ENCODE measurements at places on chromosomes 1 and 21.

DNA sequence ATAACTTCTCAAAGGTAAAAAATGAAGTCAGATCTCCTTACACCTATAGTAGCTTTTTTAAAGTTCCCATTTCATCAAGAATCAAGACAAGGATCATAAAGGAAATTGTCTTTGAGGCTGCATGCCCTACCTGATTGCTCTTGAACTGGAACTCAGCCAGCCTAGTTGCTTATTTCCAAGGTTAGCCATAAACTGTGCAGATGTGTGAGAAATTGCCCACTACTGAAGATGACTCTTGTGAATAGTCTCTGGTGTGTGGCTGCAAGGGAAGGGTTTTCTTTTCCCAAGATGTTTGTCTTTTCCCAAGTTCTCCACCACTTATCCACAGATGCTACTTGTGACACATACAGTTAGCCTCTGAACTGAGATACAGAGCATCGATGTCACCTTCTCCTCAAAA is 81.7 kb upstream of the DUSP10 start:
- no peak for DNase-seq

DNA sequence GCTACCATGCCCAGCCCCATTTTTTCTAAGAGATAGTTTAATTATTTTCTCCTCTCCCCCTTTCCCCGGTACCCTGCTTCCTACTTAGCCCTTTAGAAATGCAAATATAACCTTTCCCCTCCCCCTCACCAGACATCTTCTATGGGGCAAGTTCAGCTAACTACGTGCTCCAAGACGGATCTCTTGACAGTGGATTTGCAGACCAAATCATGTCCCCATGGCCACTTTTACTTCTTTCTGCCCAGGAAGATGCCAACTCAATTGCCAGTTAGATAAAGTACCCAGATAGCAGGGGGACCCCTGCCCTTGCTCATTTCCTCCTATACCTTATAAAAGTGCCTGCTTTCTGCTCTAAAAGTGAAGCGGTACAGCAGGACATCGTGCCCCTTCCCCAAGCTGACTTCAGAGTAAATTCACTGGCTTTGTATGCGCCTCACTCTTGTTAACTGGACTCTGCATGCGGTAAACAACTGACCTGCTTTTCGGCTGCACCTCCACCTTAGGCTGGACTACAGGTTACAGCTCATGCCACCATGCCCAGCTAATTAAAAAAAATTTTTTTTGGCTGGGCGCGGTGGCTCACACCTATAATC is 7.4 kb downstream of the DNAJC11 start:
- DNase-seq = no peak

- DNase-seq = no peak
These were observed 61.5 kb downstream of the SIPA1L2 start for GRCh38 chr1:232568331-232568852.

DNA sequence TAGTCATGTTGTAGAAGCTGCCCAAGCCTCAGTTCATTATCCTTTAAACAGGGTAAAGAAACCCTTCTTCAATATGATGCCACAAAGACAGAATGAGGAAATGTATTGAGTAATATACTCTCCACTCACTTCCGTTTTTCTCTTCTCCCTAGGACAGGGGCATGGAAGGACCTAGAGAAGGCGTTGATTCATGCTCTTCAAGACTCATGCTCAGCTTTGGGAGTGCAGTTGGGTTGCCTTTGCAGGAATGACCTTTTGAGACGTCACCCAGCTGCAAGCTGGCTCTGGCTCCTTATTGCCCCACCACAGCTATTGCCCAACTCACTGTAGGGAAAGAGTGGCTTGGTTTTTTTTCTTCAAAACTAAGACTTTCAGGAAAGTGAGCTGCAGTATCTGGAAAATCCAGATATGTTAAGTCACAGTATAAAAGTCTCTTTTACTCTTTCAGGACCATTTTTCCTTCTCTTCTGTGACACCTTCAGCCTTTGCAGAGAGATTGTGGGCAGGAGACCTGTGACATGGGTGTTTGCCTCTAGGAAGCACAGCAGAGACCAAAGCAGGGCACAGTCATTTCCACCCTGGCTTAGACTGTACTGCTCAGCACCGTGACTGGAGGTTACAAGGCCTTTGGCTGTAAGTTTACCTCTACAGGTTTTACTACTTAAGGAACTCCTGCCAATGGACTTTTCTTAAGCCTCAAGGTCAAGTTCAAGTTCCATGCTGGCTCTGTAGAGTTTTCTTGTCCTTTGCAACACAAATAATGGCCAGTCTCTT is 39.5 kb downstream of the XCL2 start:
- DNase-seq = peak; percentile 34

DNA sequence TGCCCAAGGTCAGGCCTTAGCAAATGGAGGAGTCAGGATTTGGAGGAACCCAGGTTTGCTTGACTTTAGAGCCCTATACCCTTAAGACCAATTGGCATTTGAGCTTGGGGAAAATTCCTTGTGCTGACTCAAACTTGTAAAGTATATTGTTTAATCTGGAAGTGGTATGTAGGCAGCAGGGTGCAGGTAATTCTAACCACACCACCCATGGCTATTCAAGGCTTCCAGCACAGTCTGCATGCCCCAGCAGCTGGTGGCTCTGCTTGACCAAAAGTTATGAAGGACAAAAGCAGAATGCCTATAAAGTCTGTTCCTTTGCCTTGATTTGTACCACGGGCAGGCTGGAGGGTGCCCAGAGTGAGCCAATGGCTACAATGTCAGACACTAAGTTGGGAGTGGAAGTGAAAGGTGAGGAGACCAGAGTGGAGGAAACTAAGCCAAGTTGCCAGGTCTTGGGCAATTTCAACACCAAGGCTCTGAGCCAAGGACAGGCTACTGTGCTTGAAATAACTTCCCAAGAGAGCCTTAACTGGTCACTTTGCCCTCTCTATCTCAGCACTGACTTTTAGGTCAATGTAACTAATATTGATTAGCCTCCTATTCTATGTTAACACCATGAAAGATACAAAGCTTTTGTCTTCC is 4.7 kb upstream of the G0S2 start:
- DNase-seq = no peak

GRCh38 chr1:202547215-202547614 is 163.0 kb downstream of the SYT2 start:
- no peak for DNase-seq

DNA sequence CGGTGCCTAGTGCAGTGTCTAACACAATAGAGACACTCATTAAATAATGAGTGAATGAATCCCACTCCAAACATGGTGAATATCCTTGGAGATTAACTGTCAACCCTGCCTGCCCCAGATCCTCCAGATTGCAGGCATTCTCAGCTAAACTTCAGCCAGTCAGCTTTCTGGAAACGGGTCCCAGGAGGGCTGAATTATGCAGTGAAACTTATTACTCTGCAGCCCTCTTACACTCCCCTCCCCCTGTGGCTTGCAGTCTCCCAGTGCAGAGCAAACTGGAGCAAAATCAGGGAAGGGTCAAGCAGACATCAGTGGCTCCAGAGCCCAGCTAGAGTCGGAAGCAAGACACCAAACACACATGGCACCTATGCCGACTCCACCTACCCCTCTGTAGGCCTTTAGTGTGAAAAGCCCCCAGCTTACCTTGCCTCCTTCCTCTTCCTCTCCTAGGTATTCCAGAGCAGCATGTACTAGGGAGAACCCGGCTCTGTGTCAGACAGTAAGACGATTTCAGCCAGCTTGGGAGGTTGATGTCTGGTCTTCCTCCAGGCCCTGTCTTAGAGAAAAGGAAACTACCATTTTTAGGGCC is 6.5 kb upstream of the RGS16 start:
- DNase-seq = no peak

DNA sequence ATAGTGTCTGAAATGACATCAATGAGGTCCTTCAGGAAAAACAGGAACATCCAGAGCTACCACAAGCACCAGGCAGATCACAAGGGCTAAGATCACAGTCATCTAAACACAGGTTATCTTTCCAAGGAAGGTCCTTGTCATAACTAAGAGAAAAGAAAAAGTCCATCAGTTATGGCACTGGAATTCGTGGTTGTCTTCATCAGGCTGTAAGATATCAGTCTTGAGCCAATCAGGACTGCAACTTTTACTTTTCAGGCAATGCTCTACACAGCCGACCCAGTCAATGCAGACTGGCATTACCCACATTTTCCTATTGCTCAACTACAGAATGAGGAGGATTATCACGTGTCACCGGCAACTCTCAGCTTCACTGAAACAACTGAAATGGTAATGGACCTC is 26.4 kb downstream of the SORT1 start:
- DNase-seq = peak; percentile 41

GRCh38 chr1:115840605-115841460 is at the start of gene NHLH2:
Gene NHLH2, minus strand, starts transcription at chr1:115841126. Its CDS starts 2,754 bp downstream, at chr1:115838372.
- DNase-seq = no peak

- no peak for DNase-seq
These were observed 97.0 kb downstream of the CHRM3 start for GRCh38 chr1:239483391-239483790.

- DNase-seq = no peak
These were observed 37.5 kb downstream of the DISP1 start for GRCh38 chr1:222852326-222852725.

DNA sequence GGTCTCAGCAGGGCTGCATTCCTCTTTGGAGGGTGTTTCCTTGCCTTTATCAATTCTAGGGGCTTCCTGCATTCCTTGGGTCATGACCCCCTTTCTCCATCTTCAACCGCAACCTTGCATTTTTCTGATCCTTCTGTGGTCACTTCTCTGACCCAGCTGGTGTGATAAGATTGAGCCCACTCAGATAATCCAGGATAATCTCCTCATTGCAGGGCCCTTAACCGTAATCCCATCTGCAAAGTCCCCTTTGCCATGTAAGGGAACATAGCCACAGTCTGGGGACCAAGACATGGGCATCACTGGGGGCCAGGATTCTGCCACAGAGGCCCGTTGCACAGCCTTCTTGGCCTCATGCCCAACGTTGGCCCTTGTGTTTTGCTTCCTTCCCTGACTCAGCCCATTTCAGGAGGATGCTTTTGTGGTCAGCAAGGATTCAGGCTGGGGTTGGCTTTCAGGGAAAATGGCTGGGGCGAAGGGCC is 35.0 kb upstream of the IL19 start:
- no peak for DNase-seq

- no peak for DNase-seq
These were observed 4.4 kb downstream of the TACSTD2 start for GRCh38 chr1:58572690-58573089.

- DNase-seq = no peak
These were observed 74.3 kb downstream of the TNFSF18 start for GRCh38 chr1:172976222-172977041.

- DNase-seq = no peak
These were observed 8.6 kb downstream of the AIM2 start for GRCh38 chr1:159067699-159068621.

DNA sequence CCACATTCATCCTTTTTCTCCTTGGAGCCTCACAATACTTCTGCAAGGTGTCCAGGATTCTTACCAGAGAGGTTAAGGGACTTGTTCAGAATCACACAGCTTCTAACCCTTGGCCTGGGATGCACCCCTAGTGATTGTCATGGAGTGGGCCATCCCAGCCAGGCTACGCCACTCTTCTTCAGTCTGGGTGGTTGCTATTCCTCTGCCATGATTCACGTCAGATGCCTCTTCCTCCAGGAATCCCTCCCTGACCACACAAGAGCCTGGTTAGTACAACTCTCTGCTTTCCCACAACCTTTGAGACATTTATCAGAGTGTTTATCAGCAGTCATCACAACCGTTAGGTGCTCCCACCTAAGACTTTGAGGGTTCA is 121.8 kb downstream of the EPHB2 start:
- DNase-seq = no peak

GRCh38 chr1:12124693-12125421 is 41.9 kb upstream of the TNFRSF1B start:
- DNase-seq = peak; percentile 84

DNA sequence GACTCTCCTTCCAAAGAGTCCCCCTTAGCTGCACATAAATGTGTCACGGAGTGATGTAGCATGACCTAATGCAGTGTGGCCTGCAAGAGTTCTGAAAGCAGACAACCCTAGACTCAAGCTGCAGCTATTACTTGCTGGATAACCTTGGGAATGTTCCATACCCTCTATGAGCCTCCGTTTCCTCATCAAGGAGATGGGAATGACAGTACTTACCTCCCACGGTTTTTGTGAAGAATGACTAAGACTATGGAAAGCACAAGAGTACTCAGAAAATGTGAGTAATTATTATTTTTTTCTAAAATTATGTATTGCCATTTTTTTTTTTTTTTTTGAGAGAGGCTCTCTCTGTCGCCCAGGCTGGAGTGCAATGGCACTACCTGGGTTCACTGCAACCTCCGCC is 3.0 kb downstream of the TTC39A start:
- no peak for DNase-seq

DNA sequence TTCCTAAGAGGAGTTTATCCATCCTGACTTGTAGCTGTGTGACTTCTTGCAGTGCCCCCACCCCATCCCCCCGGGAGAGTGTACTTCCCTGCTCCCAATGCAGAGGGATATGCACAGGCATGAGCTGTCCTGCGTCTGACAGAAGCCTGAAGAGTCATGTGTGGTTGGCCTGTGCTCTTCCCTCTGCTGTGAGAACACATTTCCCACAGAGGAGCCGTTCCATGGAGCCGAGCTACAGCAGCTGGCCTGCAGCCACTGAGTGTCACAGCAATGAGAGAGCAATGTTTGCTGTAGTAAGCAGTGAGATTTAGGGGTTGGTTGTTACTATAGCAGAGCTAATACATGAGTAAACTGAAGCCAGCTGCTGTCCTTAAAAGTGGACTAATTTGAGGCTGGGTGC is 22.0 kb downstream of the PARS2 start:
- DNase-seq = no peak

- DNase-seq = peak; percentile 49
These were observed 7.9 kb downstream of the TIAM1 start for GRCh38 chr21:31335957-31336738.

DNA sequence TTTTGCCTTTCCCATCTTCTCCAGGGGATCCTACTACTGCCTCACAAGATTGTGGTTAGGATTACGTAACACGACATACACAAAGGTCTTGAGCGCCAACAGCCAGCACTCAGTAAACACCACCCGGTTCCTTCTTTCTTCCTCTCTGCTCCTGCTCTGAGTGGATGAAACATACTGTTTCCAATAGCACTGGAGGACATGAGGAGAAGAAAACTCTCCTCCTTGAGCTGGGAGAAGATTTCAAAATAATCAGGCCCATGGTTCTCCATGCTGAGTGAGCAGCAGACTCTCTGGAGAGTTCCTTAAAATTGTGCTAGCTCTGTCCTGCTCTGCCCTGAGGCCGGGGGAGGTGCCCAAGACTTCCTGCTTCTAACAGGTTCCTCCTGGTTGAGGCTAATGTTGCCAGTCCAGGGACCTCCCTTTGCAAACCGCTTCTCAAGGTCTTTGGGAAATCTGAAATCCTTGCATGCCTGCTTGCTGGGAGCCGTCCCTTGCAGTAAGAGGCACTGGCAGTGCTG is 29.4 kb upstream of the MX1 start:
- no peak for DNase-seq

DNA sequence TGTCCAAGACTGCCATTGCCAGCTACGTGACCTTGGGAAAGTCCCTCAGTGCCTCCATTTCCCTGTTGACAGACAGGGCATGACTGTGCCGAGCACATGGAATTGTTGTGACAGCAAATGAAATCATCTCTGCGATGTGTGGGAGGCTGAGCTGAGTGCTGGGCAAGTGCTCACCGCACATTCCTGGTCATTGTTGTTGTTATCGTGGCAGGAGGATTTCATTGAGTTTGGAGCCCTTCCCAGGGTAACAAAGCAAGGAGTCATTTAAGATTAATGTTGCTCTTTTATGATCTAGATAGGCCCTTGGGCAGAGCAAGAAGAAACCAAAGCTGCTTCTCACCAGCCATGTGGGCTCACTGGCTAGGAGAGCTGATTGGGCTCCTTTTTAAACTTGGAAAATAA is 39.6 kb upstream of the ITPKB start:
- DNase-seq = no peak

Measured in activated CD4-positive, alpha-beta T cell treated with anti-CD3 and anti-CD28 coated beads for 48 hours (primary cell).